ENCODE measurements at places on chromosomes 12 and 14.

GRCh38 chr12:68158432-68158831, 1.1 kb downstream of the IFNG start:
- no peak for DNase-seq

DNA sequence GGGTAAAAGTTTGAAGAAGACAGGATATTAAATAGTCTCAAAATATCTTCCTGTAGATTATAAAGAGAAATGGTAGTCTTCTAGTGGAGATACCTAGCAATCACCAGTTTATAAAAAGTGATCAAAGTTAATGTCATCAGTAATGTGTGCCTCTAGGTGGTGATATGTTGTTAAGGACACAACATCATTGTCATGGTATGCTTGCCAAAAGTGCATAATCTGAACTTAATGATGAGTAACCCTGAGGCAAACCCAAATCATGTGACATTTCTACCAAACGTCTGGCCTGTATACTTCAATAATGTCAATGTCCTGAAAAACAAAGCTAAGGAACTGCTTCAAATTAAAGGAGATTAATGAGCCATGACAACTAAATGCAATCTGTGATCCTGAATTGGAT, 214.7 kb downstream of the PHLDA1 start:
- DNase-seq, result no peak

DNA sequence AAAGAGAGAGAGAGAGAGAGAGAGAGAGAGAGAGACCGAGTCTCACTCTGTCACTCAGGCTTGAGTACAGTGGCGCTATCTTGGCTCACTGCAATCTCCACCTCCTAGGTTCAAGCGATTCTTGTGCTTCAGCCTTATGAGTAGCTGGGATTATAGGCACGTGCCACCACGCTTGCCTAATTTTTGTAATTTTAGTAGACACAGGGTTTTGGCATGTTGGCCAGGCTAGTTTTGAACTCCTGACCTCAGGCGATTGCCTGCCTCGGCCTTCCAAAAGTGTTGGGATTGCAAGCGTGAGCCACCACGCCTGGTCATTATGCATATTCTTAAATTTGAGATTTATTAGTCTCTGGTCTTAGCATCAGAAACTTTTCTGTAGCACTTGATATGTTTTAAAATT, 317.9 kb upstream of the ATP2B1 start:
- no peak for DNase-seq

GRCh38 chr12:45282411-45282810, 66.5 kb downstream of the ANO6 start:
- no peak for DNase-seq

- DNase-seq, result no peak
Observed at GRCh38 chr12:44357494-44357893, 518.6 kb downstream of the NELL2 start.

Measured in stimulated activated CD8-positive, alpha-beta memory T cell treated with anti-CD3 and anti-CD28 coated beads, Interleukin-2, amount 100 ng/mL, for 1 hour (primary cell).